Stimulated activated CD8-positive, alpha-beta memory T cell treated with anti-CD3 and anti-CD28 coated beads, Interleukin-7, amount 100 ng/mL, for 4 hours (primary cell): ENCODE measurements at places on chromosomes 5 and 9.

DNA sequence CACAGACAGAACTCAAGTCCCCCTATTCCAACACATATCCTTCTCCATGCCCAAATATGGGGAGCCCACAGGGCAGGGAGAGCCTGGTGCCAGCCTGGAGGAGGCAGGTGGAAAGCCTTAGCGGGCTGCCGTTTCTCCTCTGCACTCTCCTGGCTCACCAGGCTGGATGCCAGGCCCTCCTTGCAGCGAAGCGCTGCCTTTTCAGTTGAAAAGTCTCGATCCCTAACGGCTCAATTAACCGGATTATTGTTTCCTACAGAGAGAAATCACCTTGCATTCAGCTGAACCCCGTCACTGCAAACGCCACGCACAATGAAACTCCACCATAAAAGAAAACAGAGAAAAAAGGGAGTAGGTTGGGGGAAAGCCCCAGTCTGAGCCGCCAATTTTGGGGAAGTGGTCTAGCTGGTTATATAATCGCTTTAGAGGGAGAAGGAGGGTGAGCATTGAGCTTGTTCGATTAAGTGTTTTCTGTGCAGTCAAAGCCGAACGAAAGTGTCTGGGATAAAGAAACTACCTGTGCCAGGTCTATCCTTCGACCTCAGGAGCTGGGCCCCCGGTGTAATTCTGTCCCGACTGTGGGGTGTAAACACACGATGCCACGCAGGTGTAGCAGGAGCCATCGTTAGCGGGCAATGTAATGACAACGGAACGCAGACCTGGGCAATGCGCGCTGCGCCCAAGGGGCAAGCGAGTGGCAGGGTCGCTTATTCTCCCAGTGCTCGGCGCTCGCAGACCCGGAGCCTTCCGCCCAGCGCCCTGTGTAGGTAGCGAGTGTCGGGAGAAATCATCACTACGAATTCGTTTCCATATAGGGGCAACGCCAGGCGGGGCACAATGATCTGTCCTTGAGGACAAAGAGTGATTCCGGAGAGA, 3.8 kb downstream of the BARHL1 start:
- DNase-seq: no peak

DNA sequence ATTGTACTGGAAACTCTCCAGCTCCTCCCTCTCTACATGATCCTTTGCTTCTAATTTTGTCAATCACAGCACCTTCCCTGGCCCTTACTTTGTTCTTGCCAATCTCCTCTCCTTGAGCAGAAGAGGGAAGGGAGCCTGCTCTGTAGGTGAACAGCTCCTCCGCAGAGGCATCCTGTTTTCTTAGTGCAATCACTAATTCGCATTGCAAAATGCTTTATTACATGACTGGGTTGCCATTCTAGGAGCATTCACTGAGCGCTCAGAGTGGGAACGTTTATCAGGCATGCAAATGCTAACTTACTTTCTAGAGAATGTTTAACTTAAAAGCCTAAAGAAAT, 416 bp upstream of the SNX18 start:
- no peak for DNase-seq

DNA sequence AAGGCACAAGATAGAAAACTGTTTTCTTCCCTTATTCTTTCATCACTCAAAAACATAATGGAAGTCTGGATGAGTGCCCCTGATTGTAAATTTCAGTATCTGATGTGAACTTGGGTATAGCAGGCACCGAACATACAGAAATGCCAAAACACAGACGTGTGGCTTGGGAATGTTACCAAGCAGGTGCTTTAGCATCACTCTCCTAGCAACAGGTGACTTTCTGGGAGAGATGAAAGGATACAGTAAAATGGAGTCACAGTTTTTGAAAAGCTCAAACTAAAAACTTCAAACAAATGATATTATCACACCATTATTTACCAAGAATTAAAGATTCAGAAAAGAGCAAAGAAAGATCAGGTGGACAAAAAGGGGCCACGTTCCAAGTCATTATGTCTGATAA, 130.2 kb downstream of the DROSHA start:
- no peak for DNase-seq

- no peak for DNase-seq
Measured at GRCh38 chr9:120860083-120860482, 16.9 kb downstream of the PHF19 start.

- no peak for DNase-seq
Measured at GRCh38 chr5:62562867-62563266, 15.8 kb upstream of the LRRC70 start.

DNA sequence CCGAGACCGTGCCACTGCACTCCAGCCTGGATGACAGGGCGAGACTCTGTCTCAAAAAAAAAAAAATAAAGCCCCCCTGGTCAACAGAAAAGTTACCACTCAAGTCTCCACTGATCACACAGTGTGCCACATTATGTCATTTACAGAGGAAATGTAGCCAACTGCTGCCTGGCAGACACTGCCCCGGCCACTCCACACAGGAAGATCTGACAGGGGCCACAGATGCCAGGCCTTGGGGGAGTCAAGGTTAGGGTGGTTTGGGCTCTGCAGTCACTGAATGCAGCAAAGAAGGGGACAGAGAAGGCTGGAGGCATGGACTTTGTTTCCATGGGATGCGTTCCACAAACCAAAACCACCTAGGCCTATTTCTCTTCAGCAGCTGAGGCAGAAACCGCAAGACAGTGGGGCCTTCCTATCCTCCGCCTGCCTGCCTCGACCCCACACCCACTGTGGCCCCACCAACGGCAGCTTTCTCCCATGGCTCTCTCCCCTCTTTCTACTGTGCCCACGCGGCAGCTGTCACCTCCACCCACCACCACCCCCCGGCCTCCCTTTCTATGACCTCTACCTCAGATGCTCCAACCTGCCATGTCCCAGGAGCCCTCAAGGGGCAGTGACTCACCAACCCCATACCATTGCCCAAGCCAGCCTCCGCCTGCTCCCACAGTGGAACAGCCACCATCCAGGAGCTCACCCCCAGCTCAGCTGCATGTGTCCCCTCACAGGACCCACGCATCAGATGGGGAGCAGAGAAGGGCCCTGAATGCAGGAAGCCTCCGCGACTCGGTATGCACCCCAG, 12.4 kb downstream of the IPPK start:
- DNase-seq: no peak

DNA sequence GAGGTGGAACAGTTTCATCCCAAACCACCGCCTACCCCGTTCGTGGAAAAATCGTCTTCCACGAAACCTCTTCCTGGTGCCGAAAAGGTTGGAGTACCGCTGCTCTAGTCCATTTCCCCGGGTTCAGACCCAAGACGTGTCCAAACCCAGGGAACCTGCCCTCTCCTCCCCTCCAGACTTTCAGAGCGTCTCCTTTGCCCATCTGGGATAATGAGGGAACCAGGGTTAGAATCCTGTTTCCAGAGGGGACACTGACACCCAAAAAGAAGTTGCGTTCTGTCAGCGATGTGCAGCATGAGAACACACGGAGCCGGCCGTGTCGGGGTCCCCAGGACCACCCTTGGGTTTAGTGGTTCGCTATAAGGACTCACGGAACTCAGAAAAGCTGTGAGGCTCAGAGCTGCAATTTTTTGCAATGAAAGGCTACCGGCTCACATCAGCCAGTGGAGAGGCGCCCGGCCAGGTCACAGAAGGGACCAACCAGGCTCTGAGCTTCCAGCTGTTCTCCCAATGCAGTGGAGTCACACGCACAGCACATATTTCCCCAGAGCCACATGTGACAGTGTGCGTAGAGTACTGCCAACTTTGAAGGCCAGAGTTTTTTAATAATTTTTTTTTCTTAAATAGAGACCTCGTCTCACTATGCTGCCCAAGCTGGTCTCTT, 19.4 kb downstream of the LAMC3 start:
- no peak for DNase-seq

DNA sequence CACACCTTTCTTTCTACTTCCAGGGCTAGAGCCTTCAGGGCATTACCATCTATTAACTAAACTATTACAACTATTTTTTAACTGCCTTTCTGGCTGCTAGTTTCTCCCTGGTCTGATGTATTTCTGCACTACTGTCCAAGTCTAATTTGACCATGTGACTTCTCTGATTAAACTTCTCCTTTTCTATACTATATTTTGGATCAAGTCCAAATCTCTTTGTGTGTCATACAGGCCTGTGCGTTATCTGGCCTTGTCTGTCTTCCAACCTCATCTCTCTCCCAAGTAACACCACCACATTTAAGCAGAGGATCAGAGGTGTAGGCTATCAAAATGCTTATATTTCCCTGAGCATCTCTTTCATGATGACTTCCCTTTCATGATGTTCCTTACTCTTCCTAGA, 47.2 kb upstream of the OR13F1 start:
- DNase-seq: no peak

DNA sequence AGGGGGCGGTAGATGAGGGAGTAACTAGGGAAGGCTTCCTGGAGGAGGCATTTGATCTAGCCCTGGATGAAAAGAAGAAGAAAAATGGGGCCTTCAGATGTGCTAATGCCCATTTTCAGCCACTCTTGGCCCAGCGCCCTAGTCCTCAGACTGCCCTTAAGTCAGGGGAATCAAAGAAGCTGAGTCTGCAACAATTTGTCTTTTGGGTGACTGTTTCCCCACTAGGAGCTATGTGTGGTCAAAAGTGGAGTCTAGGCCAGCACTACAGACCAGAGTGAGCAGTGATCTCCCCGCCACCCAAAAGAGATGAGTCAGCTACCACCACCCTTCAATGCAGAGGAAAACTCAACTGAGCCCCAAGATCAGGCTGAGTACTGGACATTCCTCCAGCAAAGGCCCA, 542.1 kb downstream of the BNC2 start:
- no peak for DNase-seq

DNA sequence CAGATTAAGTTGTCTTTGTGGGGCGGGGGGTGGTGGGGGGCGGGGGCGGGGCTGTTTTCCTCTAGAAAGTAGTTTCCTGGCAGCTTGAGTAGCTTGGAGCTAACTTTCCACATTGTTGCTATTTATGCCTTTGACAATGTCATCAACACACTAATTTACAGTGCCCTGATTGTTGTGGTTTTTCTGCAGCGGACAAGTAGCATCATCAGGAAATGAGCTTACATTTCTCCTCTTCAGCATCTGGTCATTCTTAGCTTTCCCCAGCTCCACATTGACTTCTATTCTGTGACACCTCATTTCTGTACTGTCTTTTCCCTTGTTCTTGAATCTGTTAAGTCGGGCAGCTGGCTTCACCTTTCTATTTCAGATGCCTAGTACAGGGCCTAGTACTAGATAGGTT, 112.3 kb upstream of the RAD23B start:
- no peak for DNase-seq

DNA sequence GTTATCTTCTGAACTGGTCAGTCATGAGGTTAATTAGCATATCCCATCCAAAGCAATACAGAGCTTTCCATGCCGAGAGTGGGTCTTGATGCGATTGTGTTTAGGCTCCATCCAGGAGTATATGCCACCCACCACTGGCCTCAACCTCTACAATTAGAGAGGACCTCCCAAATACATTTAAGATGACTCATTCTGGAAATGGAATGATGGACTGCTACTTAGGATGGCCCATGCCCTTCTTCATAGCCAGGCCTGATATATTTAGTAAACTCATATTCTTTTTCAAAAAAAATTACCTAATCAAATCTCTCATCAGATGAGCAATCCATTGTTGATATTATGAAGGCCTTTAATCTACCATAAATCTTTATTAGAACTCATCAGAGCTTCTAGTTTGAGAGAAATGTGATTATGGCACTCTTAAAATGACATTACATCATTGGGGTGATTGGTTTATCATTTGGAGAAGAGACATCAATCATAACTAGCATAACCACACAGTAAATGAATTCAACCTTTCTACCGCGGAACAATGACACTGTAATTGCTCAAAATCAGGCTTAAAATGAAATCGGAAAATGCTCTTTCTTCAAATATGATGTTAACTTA, 414.2 kb upstream of the WWC1 start:
- DNase-seq: no peak

- no peak for DNase-seq
Measured at GRCh38 chr9:121837113-121837961, 185.9 kb downstream of the DAB2IP start.

DNA sequence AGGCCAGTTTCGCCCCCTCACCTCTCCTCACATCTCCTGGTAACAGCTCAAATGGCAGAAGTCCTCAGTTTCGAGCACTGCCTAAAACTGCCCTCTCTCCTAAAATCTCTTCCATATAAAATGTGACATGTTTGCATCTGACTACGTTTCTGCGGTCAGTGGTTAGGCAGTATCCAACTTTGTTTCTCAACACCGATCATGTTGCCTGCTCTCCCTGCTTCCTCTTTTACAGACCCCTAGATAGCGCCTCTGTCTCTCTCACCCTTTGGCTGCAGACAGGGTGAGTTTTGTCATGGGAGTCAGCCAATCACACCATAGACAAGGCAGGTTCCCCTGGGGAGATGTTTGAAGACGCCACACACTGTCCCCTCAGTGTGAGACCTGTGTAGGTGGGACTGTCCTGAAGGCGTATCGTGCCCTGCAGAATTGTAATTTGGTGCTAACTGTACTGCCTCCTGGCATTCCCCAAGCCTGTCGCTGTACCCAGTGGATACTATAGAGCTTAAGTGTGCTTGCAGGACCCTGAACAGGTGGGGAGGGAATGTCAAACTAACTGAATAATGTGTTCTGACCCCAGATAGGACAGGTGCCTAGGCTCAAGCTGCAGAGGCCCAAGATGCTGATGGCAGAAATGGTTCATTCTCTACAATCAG, 1.1 kb downstream of the HEXB start:
- DNase-seq: no peak

- no peak for DNase-seq
Measured at GRCh38 chr5:73946278-73946677, 320.3 kb downstream of the ARHGEF28 start.

DNA sequence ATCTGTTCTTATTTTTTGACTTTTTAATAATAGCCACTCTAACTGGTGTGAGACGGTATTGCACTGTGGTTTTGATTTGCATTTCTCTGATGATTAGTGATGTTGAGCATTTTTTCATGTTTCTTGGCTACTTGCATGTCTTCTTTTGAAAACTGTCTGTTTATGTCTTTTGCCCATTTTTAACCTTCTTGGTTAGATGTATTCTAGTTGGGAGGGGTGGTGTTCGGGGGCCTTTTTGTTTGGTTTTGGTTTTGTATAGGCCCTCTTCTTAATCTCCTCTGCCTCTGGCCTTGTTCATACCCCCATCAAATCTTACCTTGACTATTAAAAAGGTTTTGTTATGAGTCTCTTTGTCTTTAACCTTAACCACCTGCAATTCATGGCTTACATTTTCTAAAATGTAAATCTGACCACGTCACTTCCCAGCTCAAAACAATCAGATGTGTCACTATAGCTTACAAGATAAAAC, 107.8 kb upstream of the NR4A3 start:
- no peak for DNase-seq

DNA sequence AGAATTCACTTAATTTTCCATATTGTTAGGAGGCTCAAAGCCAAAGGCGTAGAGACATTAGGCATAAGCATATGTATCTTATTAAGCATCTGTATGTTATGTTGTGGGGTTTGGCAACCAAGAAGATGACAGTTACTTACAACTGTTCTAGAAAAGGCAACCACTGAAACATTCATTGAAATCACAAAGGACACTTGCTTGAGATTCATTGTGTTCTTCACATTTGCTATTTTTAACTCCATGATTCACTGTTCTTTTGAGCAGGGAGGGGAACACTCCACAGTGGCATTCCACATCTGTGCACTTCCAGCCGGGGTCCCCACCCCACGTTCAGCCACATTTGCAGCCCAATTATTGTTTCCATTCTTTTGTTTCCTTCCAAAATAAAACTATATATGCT, 107.1 kb downstream of the PALM2AKAP2 start:
- no peak for DNase-seq
